ENCODE measurements at places on chromosomes 3 and 15.

DNA sequence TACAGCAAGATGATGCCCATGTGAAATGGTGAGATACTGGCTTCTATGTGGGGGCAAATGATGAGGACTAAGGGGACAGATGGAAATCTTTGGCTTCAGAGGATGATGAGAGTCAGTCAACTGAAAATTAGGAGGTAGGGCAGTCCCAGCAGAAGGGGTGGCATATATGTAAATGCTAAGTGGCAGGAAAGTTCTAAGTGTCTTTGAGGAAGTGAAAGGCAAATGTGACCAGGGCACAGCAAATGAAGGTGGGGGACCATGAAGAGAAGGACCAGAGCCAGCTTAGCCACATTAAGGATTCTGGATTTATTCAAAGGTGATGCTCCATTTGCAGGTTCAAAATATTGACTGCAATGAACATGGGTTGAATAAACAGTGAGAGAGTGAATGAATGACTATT lies 29.2 kb upstream of the LIMD1 start:
- no peak for DNase-seq

GRCh38 chr15:73626072-73626471 lies 7.1 kb downstream of the NPTN start:
- DNase-seq, result no peak

DNA sequence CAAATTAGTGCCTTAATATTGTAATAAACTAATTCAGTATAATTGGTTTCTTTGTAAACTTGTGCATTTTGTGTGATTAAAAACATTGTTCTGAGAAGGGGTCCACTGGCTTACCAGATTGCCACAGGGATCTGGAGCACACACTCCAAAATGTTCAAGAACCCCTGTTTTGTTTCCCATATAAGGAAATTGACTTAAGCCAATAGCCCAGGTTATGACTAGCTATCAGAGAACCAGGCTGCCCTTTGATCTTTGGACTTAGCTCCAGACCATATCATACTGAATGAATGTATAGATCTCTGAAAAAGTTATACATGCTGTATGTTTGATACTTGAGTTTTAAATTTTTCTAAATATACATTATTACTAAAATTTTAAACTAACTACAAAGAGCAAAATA lies 91.7 kb downstream of the NPTN start:
- DNase-seq, result no peak

GRCh38 chr15:27592036-27592760 lies 506.9 kb downstream of the OCA2 start:
- DNase-seq, result no peak

GRCh38 chr3:11373235-11373634 lies 101.0 kb downstream of the ATG7 start:
- no peak for DNase-seq

DNA sequence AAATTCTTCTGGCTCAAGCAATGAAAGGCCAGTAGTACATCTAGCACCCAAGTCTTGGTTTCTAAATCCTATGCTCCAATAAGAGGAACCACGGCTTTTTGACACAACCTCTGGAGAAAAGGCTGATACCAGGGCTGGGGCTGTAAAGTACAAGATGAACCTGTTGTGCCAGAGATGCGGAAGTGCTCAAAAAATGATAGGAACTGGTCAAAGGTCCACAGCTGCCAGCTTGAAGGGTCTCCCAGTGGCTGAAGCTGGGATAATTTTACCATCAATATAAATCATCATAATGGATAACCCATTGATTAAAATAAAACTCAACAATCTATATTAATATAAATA lies 558 bp upstream of the NCEH1 start:
- no peak for DNase-seq

Measured in activated CD4-positive, alpha-beta T cell treated with anti-CD3 and anti-CD28 coated beads for 1 hour (primary cell).